ENCODE measurements at places on chromosomes 16 and 17.

- no peak for DNase-seq
Measured at GRCh38 chr16:78932355-78932943, 668.1 kb downstream of the MAF start.

- DNase-seq: peak; percentile 32
Measured at GRCh38 chr17:35117984-35118383, 1.7 kb downstream of the RAD51D start.

DNA sequence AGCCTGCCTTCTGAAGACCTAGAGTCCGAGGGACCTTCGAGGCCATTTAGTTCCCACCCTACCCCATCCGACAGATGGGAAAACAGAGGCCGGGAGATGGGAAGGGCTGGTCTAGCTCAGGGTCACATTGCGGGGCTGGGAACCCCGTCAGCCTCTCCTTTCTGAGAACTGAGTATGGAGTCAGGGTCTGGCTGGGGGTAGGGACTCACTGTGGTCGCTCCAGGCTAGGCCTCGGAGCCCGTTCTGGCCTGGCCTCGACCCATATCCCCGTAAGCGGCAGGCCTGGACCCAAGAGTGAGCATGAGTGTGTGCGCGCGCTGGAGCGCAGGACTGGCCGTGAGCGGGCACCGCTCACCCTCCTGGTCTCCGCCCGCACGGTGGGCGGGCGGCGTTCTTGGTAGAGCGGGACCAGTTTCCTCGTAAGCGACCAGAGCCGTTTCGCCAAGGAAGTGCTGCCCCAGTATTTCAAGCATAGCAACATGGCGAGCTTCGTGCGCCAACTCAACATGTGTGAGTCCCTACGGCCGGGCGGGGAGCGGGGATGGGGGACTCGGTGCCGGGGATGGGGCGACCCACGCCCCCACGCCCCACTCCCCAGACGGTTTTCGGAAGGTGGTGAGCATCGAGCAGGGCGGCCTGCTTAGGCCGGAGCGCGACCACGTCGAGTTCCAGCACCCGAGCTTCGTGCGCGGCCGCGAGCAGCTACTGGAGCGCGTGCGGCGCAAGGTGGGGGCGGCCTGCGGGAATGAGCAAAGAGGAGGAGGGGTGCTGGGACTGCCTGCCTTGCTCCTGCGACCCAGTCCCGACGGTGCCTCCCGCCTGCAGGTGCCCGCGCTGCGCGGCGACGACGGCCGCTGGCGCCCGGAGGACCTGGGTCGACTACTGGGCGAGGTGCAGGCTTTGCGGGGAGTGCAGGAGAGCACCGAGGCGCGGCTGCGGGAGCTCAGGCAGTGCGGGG is 855 bp downstream of the HSF4 start:
- no peak for DNase-seq

- DNase-seq: peak; percentile 41
Measured at GRCh38 chr16:1288813-1289476, 20.5 kb upstream of the UBE2I start.

DNA sequence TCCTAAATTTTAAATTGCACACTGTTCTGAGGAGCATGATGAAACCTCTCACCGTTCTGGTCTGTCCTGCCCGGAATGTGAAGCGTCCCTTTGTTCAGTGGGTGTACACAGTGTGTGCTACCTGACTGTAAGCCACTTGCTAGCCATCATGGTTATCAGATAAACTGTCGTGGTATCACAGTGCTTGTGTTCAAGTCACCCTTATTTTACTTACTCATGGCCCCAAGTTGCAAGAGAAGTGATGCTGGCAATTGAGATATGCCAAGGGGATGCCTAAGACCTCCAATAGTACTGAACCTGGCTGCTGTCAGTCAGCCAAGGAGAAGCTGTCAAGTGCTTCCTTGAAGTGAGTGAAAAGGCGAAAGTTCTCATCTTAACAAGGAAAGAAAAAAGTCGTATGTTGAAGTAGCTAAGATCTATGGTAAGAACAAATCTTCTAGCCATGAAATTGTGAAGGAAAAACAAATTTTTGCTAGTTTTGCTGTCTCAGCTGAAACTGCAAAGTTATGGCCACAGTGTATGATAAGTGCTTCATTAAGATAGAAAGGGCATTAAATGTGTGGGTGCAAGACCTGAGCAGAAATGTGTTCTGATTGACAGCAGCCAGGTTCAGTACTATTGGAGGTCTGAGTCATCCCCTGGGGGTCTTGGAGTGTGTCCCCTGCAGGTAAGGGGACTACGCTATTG is 5.8 kb downstream of the PIK3R6 start:
- no peak for DNase-seq

DNA sequence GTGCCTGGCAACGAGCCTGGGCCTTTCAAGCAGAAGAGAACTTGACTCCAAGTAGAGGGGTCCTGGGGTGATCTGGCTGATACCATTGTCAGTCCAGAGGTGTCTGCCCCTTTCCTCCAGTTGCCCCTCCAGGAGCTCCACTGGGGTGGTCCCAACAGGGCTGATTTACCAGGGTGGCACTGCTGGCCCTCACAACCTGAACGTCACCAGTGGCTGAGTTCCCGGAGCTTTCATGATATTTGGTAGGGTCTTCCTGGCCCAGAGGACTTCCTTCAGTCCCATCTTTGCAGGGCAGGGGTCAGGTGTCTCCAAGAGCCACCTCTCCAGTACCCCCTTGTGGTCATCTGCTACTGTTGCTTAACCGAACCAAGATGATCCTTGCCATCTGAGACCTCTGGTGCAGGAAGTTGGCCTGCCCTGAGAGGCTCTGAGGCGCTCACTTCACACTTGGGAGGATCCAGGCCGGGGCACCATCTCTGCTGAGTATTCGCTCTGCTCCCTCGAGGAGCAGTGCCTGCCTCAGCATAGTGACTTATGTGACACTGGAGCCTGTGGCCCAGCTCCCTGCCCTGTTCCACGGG is 3.5 kb downstream of the LIMD2 start:
- no peak for DNase-seq

DNA sequence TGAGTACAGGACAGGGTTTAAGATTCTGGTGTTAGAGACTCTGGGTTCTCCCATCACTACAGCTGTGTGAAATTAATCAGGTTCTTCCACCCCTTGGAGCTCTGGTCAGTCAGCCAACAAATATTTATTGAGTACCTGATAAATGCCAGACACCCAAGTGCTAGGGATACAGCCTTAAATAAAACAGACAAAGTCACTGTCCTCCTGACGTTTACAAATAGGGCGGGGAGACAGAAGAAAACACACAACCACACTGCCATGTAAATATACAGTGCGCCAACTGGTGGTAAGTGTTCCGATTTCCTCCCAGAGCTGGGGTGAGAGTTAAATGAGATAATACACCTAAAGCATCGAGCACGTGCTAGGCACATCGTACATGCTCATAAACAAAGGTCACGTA is 121.0 kb downstream of the COPRS start:
- no peak for DNase-seq

- no peak for DNase-seq
Measured at GRCh38 chr17:68074279-68074678, 38.7 kb downstream of the KPNA2 start.

- DNase-seq: no peak
Measured at GRCh38 chr16:27789595-27790241, 239.8 kb downstream of the KATNIP start.

Measured in activated naive CD4-positive, alpha-beta T cell treated with anti-CD3 and anti-CD28 coated beads, Interleukin-2, amount 50 U/mL, for 16 hours (primary cell).